Glutamatergic neuron (in vitro differentiated cells): ENCODE measurements at places on chromosomes 2 and 18. TPM values are rescaled to one million over a fixed set of nuclear protein-coding genes. Genes with fewer than 3 reads are reported as not detected.

SERPINB13 gene
- not detected for total RNA-seq

SERPINB10 gene
- not detected for total RNA-seq

DYNAP gene
- not detected for total RNA-seq

C2orf15 gene
- total RNA-seq, result 0.34 TPM

SLC66A2 gene
- total RNA-seq, result 56.6 TPM

RAMP1 gene
- 7.6 TPM for total RNA-seq

ASXL2 gene
- 19.9 TPM for total RNA-seq

ABCG8 gene
- total RNA-seq, result not detected

USP37 gene
- 12.7 TPM for total RNA-seq

ANKRD62 gene
- total RNA-seq, result 0.17 TPM

- peaks cover 33% of the 10 kb centered on the region for H3K4me1 ChIP-seq
- DNase-seq, result no peak
- peak overlapping the region; percentile 30 for H3K4me3 ChIP-seq
- no peaks in the 10 kb centered on the region for H3K27me3 ChIP-seq
These were observed 150.2 kb upstream of the POU3F3 start for GRCh38 chr2:104703669-104704068.

DNA sequence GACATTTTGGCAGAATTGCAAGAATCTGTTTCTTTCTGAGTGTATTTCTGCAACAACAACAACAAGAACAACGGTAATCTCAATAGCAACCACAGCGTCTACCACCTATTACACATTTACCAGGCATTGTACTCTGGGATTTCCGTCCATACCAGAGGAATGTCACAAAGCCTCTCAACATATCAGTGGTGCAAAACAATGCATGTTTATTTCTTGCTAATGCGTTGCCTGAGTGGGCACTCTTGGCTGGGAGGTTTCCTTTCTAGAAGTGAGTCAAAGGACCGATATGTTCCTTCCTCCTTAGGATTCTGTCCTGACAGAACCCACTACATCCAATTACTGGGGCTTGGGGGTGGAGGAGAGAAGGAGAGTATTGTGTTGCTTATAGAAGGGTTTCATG lies 585.6 kb downstream of the TSN start:
- no peaks in the 10 kb centered on the region for H3K27me3 ChIP-seq
- no peak overlapping the region for H3K27ac ChIP-seq
- H3K36me3 ChIP-seq, result peaks cover 6% of the 10 kb centered on the region
- H3K4me3 ChIP-seq, result no peak overlapping the region
- DNase-seq, result no peak
- H3K4me1 ChIP-seq, result no peaks in the 10 kb centered on the region

- no peaks in the 10 kb centered on the region for H3K4me1 ChIP-seq
- no peak overlapping the region for H3K27ac ChIP-seq
- no peak overlapping the region for H3K4me3 ChIP-seq
- DNase-seq, result no peak
- H3K36me3 ChIP-seq, result no peaks in the 10 kb centered on the region
These were observed 124.8 kb upstream of the LINC00305 start for GRCh38 chr18:64273724-64274123.

DNA sequence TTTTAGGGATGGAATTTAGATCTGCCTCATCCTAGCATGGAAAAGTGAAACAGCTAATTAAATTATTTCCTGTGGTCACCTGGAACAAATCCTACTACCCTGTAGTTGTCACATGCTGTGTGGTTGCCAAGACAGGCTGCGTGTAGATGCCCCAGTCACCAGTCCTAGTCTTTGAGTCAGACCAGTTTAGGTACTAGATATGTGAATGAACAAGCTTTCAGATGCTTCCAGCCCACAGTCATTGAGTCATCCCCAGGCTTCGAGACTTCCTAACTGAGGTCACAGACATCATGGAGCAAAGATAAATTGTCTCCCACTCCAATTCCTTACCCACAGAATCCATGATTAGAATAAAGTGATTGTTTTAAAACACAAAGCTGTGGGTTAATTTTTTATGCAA lies 35.8 kb upstream of the GRB14 start:
- H3K27me3 ChIP-seq, result no peaks in the 10 kb centered on the region
- no peak overlapping the region for H3K27ac ChIP-seq
- DNase-seq, result no peak
- no peaks in the 10 kb centered on the region for H3K4me1 ChIP-seq
- no peak overlapping the region for H3K4me3 ChIP-seq

- no peaks in the 10 kb centered on the region for H3K27me3 ChIP-seq
- DNase-seq, result no peak
- H3K36me3 ChIP-seq, result no peaks in the 10 kb centered on the region
- peaks cover 11% of the 10 kb centered on the region for H3K4me1 ChIP-seq
- H3K27ac ChIP-seq, result no peak overlapping the region
- H3K4me3 ChIP-seq, result peak overlapping the region; percentile 20
These were observed 17.9 kb downstream of the PLEKHA3 start for GRCh38 chr2:178498137-178498536.

- peak; percentile 88 for DNase-seq
- no peak overlapping the region for H3K27ac ChIP-seq
- H3K4me1 ChIP-seq, result peaks cover 3% of the 10 kb centered on the region
- no peaks in the 10 kb centered on the region for H3K36me3 ChIP-seq
- H3K27me3 ChIP-seq, result peaks cover 1% of the 10 kb centered on the region
- no peak overlapping the region for H3K4me3 ChIP-seq
These were observed 31.4 kb upstream of the YPEL5 start for GRCh38 chr2:30115141-30115980.

DNA sequence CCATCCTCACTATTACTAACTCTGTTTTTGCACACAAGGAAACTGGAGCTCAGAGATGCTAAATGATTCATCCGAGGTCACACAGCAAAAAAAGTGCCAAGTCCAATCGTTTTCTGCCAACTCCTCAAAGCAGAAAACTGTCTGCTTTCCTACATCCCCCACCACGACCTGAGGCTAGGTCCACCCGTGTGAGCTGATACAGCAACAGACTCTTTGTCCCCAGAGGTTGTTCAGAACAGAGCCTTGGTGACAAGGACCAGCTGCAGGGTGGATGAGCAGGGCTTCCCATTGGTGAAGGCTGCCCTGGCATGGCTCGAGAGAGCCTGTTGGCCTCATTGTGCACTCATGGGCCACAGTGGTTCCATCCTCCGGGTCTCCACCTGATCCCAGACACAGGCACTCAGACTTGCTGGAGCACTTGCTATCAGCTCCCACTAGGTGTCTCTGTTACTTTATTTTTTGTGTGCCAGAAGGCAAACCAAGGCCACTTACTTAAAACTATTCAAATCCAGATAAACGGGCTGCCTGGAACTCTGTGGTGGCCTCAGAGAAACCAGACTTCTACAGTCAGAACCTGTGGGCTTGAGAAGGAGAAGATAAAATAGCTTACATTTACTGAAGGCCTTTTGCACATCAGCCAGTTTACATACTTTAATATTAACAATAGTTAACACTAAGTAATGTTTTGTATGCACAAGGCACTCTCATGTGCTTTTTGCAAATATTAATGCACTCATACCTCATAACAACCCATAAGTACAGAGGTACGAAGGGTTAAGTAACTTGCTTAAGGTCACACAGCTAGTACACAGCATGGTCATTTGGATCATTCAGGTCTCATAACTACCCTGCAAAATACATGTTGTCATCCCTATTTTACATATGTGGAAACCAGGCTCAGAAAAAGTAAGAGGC lies 62.9 kb upstream of the CTIF start:
- DNase-seq, result peak; percentile 43
- H3K27me3 ChIP-seq, result peaks cover 3% of the 10 kb centered on the region
- no peak overlapping the region for H3K4me3 ChIP-seq
- peaks cover 11% of the 10 kb centered on the region for H3K36me3 ChIP-seq
- H3K27ac ChIP-seq, result no peak overlapping the region

GRCh38 chr18:12744103-12744502 lies 41.3 kb downstream of the PSMG2 start:
- H3K27me3 ChIP-seq, result no peaks in the 10 kb centered on the region
- H3K27ac ChIP-seq, result no peak overlapping the region
- peaks cover 2% of the 10 kb centered on the region for H3K4me1 ChIP-seq
- peaks cover 4% of the 10 kb centered on the region for H3K36me3 ChIP-seq

- H3K4me3 ChIP-seq, result no peak overlapping the region
- DNase-seq, result no peak
- H3K27ac ChIP-seq, result no peak overlapping the region
- peaks cover 2% of the 10 kb centered on the region for H3K27me3 ChIP-seq
- no peaks in the 10 kb centered on the region for H3K36me3 ChIP-seq
These were observed 28.0 kb upstream of the EDAR start for GRCh38 chr2:109017017-109017416.

GRCh38 chr2:64640153-64641044 lies 13.3 kb downstream of the SERTAD2 start:
- peak overlapping the region; percentile 59 for H3K27ac ChIP-seq
- peaks cover 2% of the 10 kb centered on the region for H3K27me3 ChIP-seq
- H3K4me3 ChIP-seq, result no peak overlapping the region
- peaks cover 61% of the 10 kb centered on the region for H3K4me1 ChIP-seq

DNA sequence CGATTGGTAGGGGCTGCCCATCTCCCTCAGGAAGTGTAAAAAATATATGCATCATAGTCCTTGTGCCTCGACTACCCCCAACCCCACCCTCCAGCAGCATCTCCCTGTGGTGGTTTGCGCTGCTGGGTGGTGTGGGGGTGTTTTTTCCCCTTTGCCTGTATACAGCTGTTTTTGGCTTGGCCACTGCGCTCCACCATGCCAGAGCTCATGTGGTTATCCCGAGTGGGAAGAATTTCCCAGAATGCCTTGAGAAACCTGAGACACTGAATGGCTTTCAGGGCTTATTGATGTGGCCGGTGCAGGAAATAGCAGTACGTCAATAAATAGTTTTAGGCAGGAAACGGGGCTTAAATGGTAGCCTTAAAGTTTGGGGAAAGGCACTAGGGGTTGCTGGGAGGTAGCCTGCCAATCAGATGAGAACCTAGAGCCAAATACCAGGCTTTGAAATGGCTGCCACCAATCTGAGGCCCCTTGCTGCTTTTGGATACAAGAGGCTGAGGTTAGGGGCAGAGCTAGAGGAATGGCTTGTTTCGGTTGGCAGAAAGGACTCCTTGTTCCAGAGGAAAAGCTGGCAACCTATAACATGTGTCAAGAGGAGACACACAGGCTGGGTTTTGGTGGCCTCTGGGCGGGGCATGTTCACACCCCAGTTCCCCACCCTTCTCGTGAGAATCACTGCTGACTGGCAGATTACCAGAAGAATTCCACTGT lies 144.1 kb downstream of the SMAD7 start:
- DNase-seq, result peak; percentile 2
- H3K27me3 ChIP-seq, result peaks cover 14% of the 10 kb centered on the region
- no peak overlapping the region for H3K4me3 ChIP-seq

DNA sequence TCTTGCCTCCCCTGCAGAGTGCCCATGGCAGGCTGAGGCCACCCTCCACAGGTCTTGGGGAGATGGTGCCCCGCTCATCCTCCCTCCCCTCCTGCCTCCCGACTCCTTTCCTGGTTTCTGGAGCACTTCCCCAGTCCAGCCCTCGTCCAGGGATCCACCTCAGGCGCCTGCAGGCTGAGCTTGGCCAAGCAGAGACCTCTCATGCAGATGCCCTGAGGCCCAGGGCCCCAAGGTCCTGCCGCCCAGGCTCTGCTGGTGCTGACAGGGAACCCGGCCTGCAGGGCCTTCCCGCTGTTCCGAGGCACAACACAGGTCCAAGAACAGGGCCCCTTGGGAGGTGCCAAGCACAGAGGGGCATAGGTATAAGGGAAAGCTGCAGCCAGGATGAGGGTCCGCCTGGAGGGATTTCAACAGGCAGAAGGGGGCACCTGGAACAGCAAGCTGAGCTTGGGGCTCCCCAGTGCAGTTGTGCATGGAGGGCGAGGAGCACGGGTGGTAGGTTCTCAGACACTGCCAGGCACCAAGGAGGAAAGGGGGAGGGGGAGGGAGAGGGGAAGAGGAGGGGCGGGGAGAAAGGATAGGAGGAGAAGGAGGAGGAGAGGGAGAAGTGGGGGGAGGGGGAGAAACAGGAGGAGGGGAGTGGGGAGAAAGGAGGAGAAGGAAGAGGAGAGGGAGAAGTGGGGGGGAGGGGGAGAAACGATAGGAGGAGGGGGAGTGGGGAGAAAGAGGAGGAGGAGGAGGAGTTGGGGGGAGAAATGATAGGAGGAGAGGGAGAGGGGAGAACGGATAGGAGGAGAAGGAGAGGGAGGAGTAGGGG lies 1.2 kb upstream of the ANO7 start:
- DNase-seq, result no peak
- H3K27ac ChIP-seq, result no peak overlapping the region

DNA sequence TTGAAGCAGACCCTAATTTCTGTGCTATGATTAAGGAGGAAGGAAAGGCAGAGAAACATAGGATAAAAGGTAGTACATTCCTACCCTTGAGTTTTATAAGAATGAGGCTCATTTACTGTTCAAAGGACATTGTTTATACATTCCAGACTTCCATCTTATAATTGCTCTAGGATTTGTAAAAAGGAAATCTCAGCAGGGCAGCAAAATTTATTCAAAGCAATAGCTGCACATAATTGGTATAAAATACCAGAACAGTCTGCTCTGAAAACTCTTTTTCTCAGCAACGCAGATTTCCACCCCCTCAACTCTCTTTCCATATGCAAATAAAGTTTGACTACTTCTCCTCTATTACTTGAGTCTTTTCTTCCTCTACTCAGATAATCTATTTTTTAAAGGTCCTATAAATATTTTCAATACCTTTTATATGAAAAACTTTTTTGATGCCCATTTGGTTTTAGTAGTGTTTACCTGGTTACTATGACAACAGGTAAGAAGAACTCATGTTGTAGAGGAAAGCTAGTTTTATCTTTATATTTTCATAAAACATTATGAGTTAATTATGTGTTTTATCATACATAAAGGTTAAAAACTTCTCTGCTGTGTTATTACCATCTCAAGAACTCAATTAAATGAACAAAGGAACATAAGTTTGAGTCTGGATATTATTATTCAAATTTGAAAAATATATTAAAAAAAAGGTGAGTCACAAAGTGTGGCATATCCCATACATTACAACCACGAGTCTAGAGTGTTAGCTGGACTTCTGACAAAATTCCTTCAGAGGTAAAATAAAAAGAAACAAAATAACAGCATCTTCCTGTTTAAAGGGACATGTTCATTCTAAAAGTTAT lies 19.9 kb downstream of the RBMS1 start:
- no peak overlapping the region for H3K4me3 ChIP-seq
- no peaks in the 10 kb centered on the region for H3K27me3 ChIP-seq
- no peaks in the 10 kb centered on the region for H3K36me3 ChIP-seq

GRCh38 chr2:98477036-98477435 lies 32.4 kb downstream of the INPP4A start:
- no peaks in the 10 kb centered on the region for H3K36me3 ChIP-seq
- H3K27ac ChIP-seq, result no peak overlapping the region
- no peak overlapping the region for H3K4me3 ChIP-seq
- peaks cover 7% of the 10 kb centered on the region for H3K27me3 ChIP-seq
- DNase-seq, result no peak
- H3K4me1 ChIP-seq, result peaks cover 39% of the 10 kb centered on the region

GRCh38 chr2:150019063-150019462 lies 431.5 kb upstream of the MMADHC start:
- H3K36me3 ChIP-seq, result no peaks in the 10 kb centered on the region
- H3K27me3 ChIP-seq, result no peaks in the 10 kb centered on the region
- no peak overlapping the region for H3K4me3 ChIP-seq

GRCh38 chr2:228786901-228787300 lies 484.2 kb downstream of the PID1 start:
- no peaks in the 10 kb centered on the region for H3K27me3 ChIP-seq
- no peak overlapping the region for H3K4me3 ChIP-seq
- H3K27ac ChIP-seq, result no peak overlapping the region
- DNase-seq, result no peak
- H3K36me3 ChIP-seq, result no peaks in the 10 kb centered on the region

GRCh38 chr2:59674100-59674499 lies 879.4 kb downstream of the BCL11A start:
- no peak overlapping the region for H3K4me3 ChIP-seq
- no peaks in the 10 kb centered on the region for H3K27me3 ChIP-seq
- DNase-seq, result no peak
